Fibroblast of skin of abdomen (primary cell): ENCODE measurements at places on chromosomes 3 and 15.
A peak's percentile ranks its signal among the peaks of the same experiment; 100 is the strongest.

GRCh38 chr3:125143538-125143937, 69.0 kb downstream of the SLC12A8 start:
- no peak for DNase-seq

- peak; percentile 29 for DNase-seq
These were observed 9.9 kb downstream of the KIF23 start for GRCh38 chr15:69424001-69424400.

- no peak for DNase-seq
These were observed 334.5 kb upstream of the BCHE start for GRCh38 chr3:166171695-166172094.

DNA sequence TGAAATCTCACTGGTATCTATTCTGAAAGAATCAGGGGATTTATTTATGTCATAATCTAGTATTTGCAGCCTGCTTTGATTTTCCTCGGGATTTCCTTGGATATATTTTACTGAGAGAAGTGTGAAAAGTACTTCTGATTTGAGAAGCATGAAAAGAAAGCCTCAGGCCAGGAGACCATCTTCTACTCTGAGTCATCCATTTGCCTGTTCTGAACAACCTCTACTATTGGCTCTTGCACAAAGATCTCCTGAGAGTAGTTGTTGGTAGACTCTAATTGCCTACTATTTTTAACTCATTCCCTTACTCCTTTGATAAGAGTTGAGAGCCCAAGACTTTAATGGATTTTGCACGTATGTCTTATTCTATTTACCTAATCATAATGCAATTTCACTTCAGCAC, 318.9 kb downstream of the BCHE start:
- no peak for DNase-seq

DNA sequence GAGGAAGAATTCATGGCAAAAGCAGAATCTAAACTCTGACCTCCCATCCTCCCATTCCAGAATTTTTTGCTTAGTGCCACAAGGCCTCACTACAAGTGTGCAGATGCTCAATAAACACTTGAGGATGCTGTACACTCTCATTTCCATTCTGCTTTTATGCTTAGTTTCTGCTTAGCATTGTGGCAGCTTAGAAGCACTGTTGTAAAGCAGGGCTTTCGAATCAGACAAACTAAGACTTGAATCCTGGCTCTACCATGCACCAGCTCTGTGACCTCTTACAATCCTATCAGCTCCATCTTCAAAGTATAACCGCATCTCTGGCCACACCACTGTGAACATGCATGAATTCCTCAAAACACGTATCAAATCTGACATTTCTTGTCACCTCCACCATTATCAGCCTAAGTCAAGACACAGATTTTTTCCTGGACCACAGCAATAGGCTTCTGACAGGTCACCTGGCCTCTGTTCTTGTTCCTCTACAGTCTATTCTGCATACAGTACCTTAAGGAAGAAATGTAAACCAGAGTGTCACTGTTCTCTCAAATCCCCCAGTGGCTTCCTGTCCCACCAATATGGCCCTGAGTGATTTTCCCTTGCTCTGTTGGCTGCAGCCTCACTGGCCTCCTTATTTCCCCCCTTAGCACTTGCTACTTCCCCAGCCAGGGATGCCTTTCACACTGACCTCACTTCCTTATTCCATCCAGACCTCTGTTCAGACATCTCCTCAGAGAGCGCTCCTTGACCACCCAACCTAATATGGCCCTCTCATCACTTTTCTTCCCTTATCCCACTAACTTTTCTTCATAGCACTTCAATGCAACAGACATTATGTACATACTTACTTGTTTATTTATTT, 8.1 kb upstream of the PHC3 start:
- DNase-seq = no peak

GRCh38 chr3:39990532-39990931, 181.1 kb downstream of the MYRIP start:
- DNase-seq = peak; percentile 21

DNA sequence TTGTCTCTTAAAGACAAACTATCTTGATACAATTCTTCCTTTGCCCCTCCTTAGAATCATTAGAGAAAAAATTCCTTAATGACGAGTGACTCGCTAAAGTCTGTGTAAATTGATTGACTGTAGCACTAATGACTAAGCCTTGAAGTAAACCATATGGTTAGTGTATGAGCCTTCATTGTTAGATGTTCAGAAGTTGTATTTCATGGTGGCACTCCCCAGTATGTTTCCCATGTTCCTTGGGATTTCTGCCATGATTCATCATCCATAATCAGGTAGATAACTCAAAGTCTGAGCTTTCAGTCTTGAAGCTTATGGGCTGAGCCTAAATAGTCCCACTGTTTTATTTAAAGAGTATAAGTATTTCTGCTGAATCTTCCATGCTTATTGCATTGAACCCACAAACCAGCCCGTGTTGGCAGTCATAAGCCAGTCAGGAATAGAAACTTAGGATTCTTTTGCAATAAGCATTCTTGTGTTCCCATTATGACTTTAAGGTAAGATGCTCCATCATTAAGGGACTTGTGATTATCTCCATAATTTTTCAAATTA, 371.2 kb upstream of the RARB start:
- DNase-seq = peak; percentile 62

DNA sequence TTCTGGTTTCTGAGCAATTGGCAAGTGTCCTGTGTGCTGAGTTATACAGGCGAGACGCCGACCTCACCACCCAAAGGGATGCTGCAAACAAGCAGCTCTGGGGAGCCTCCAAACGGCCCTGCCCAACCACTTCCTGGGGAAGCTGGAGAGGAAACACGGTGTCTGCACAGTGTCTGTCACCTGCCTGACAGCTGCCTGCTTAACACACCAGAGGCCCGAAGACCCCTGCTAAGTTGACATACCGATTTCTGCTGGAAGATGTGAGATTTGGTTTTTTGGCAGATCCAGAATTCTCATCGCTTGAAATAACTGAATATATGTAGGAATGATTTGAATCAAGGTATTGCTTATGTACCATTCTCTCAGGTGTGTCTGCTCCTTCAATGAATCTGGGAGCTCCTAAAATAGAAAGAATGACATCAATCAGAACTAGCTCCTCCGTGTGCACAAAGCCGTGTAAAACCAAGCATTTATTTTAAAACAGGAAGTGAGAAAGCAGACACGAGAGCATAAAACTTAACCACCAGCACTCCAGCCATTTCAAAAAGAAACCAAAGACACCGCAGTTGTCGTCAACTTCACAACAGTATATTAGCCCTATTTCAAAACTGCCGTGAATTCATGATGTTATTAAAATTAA, 27.2 kb downstream of the LRRC2 start:
- DNase-seq = peak; percentile 62

- DNase-seq = no peak
These were observed 13.3 kb downstream of the CHST13 start for GRCh38 chr3:126537116-126537729.

GRCh38 chr15:71748293-71748718, 62.0 kb upstream of the NR2E3 start:
- peak; percentile 11 for DNase-seq

- DNase-seq = peak; percentile 48
These were observed 27.2 kb downstream of the PLD1 start for GRCh38 chr3:171783086-171783485.

GRCh38 chr3:5181469-5182141, 5.9 kb upstream of the EDEM1 start:
- no peak for DNase-seq

- no peak for DNase-seq
These were observed 74.2 kb upstream of the ABHD17C start for GRCh38 chr15:80620931-80621330.

DNA sequence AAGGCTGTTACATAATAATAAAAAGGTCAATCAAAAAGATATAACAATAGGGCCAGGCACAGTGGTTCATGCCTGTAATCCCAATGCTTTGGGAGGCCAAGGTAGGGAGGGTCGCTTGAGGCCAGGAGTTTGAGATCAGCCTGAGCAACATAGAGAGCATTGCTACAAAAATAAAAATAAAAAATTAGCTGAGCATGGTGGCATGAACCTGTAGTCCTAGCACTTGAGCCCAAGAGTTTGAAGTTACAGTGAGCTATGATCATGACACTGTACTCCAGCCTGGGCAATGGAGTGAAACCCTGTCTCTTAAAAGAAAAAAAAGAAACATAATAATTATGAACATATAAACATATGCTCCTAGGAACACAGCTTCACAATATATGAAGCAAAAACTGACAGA, 29.3 kb downstream of the AVEN start:
- DNase-seq = no peak

DNA sequence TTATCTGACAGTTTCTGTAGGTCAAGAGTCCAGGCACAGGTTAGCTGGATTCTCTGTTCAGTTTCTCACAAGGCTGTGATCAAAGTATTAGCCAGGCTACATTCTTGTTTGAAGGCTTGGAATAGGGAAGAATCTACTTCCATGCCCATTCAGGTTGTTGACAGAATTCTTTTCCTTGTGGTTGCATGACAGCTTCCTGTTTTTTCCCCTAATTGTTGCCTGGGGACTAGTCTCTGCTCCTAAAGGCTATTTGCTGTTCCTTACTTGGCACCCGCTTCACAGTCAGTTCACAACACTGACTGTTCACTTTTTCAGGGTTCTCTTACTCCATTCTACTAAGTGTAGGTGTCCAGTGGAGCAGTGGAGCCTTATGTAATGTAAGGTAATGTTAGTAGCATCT, 115.4 kb upstream of the GBE1 start:
- DNase-seq = no peak

DNA sequence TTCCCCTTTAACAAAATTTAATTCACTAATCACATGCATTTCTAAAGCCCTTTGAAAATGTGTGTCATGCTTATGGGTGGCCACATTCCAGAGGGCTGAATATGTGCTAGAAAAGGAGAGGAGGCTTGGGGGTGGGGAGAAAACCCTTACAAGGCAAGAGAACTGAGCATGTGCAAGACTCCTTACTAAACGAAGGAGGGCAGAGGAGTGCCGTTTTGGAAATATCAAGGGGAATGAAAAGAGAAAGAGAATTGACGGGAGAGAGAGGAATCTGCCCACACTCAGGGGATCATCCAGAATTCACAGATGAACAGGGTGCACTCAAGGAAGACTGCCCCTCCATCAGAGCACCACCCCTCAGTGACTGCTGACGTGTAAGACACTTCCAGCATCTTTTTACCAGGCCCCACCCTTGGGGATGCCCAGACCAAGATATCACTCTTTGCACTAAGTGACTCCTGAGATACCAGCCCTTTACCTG, 37.9 kb upstream of the TSC22D2 start:
- peak; percentile 99 for DNase-seq

- DNase-seq = no peak
These were observed 1.4 kb downstream of the MFGE8 start for GRCh38 chr15:88911766-88912118.

DNA sequence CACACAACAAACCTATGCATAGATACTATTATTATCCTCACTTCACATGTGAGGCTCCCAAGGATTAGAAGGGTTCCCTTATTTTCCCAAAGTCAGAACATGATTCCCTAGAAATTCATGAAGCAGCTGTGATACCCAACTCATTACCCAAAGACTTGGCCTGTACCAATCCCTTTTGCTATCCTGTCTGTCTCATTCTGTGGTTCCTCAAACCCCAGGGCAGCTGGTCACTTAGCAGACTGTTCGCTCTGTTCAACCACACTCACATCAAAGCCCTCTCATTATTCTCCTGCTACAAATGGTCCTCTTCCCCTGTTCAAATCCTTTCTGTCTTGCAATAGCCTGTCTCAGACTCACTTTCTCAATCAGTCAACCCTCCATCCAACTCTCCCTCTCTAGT, 154.3 kb upstream of the TRIM42 start:
- no peak for DNase-seq

- no peak for DNase-seq
These were observed 11.5 kb downstream of the FEZF2 start for GRCh38 chr3:62361824-62362223.

- DNase-seq = no peak
These were observed 11.4 kb upstream of the RASGRF1 start for GRCh38 chr15:79101866-79102581.

DNA sequence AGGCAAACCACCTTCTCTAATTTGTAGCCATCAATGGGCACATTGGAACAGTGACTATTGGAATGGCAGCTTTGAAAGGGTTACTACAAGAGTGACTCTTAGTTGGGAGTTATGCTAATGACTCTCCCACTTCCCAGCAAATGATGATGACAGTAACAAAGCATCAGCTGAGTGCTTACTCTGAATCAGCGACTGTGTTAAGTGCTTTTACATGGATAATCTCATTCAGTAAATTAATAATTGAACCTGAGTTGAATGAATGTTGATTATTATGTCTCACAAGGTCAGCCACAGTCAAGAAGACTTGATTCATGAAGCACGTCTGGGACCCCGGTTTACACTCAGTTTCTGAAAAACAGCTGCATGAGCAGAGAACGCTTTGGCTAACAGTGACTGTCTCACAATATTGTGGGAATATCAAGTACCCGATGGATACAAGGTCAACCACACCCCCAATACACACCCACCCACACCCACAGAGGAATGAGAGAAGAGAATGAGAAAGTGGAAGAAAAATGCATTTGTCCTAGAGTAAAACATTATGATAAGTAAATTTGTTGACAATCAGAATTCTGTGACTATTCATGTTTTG, 242.0 kb upstream of the FEZF2 start:
- peak; percentile 46 for DNase-seq

DNA sequence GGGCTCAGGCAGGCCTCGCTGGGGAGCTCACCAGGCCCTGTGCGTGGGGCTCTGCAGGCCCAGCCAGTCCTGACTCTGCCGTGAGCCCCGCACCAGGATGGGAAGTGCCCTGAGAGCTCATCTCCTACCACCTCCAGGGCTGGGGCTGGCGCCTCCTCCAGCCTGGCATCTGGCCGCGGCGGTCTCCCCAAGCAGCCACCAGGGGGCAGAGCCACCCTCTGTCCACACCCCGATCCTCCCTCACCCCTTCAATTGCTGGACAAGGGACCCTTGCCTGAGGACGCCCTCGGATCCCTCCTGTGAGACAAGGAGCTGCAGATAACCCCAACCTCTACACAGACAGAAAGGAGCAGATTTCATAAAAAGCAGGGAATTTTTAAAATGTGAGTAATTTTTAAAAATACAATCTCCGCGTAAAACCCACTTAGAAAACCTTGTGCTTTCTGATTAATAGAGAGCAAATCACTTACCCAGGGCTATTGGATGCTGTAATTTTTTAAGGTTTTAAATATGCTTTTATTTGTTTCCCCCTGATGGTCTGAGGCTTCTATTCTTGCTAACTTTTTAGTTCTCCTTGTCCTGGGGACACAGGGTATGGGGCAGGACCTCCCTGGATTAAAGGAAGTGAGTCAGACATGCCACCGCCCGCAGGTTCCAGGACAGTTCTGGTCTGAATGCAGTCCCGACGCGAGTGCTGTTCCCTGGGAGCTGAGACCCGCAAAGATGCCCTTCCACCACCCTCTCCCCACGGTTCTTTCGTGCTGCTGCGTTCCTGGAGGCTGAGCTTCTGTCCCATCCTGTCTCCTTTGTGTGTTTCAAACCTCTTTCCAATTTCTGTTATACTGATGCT, 52.3 kb upstream of the CHRNA7 start:
- DNase-seq = peak; percentile 28

- DNase-seq = no peak
These were observed 525.3 kb upstream of the ZNF717 start for GRCh38 chr3:76310667-76311066.

- DNase-seq = peak; percentile 36
These were observed 344.0 kb upstream of the PROK2 start for GRCh38 chr3:72128921-72129320.
